ENCODE measurements at places on chromosomes 5 and 9.

- DNase-seq = no peak
Measured at GRCh38 chr9:99340281-99340680, 118.2 kb downstream of the SEC61B start.

DNA sequence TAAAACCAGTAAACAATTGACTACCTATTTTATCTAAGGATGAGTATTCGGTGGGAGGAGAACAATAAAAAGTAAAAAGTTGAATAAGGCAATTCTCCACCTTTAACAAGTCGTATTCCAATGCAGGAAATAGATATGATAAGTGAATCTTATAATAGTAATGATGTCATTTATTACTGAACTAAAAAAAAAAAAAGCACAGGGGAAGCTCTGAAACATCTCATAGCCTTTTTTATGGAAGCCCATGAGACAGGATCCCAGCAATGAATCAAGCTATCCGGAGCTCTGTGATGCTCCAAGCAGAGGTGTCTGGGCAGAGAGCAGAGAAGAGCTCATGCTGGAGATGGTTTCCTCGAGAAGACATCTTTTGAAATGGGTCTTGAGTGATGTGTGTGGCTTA lies 376.0 kb downstream of the ICE1 start:
- DNase-seq = no peak

DNA sequence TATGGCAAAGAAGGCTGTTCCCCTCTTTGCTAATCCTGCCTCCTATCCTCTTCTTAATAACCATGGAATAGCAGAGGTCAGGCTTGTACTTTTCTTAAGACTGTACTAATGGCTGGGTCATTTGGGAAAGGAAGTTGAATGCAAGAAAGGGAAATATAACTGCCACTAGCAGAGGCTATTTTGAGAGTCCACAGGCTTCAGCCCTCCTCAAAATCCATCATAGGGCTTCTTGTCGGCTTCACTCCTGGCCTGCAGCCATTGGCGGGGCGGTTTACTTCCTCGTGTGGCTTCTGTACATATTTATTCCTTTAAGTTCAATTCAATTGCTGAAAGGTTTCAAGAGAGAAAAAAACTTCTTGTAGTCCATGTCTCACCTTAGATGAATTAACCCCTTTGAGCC lies 2.8 kb upstream of the PARP8 start:
- no peak for DNase-seq

GRCh38 chr5:179818746-179819295 lies 1.9 kb upstream of the SQSTM1 start:
- DNase-seq = peak; percentile 93

DNA sequence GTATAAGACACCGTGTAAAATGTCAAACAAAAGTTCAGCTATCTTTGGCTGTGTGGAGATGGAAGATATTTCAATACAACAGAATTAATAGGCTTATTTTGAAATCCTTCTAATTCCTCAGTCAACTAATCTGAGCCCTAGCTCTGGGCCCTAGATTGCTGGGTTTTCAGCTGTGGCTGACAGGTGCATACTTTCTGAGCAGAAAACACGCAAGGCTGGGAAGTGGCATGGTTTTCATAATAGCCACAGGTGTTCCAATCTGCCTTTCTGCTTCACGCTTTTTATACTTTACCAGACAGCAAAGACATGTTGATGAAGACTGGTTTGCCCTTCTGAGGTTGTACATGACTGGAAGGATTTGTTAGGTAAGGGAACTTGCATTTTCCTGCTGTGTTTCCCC lies 20.7 kb upstream of the XPA start:
- DNase-seq = no peak

DNA sequence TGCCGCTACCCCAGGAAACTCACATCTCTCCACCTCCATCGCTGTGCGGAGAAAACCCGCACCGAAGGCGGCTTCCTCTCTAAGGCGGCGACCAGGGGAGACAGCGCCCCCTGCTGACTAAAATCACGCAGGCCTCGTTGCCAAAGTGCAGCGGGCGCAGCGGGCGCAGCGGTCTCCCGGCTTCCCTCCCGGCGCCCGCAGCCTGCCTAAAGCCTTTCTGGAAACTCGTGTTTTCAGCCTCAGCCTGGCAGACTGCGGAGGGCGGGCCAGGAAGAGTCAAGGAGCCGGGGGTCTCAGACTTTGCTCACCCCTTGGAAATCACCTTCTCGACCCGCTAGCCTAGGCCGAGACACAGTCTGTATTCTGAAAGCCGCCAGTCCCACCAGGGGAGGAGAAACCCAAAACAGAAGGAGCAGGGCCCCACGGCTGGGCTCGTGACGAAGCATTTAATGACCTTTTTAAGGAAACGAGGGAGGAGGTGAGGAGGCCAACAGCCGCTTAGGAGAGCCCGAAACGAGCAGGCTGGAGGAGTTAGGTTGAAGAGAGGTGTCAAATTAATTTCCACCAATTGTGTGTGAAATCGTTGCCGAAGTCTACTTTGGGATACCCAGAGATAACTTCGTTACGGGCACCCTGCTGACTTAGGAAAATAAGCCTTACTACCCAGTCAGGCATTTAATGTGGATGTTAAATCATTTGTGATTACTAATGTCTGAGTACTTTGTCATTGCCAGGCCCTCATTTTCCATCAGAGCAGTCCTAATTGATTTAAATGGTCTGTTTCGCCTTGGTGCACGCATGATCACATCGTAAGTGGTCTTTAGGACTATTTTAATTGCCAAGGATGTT lies 7.3 kb upstream of the FOXB2 start:
- peak; percentile 86 for DNase-seq

- no peak for DNase-seq
Measured at GRCh38 chr5:148840531-148840930, 14.1 kb downstream of the ADRB2 start.

GRCh38 chr9:86517475-86517874 lies 163.3 kb upstream of the TUT7 start:
- no peak for DNase-seq

- DNase-seq = peak; percentile 82
Measured at GRCh38 chr5:43039471-43040286, 440 bp downstream of the ANXA2R start.

DNA sequence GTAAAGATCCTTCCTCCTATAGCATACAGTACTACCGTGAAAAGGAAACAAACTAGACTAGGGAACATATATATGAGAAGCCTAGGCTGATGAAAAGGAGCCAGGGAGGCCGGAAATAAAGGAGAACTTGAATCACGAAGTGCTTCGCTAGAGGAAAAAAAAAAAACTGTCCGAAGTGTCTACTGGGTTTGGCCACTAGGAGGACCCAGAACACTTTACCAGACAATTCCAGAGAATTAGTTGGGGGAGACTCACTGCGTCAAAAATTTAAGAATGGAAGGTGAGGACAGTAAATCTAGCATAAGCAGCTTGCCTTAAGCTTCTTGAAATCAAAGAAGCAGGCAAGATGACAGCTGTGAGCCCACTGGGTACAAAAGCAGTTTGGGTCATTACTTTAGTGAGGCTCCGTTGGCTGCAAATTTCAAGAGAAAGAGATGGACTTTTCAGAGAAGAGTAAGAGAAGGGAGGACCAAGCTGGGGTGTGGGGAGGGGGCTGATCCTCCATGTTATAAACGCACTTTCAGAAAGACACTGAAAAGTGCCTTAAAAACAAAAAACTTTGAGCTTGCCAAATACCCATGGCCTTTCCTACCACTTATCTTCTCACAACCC lies 47.4 kb downstream of the P4HA2 start:
- DNase-seq = peak; percentile 19

DNA sequence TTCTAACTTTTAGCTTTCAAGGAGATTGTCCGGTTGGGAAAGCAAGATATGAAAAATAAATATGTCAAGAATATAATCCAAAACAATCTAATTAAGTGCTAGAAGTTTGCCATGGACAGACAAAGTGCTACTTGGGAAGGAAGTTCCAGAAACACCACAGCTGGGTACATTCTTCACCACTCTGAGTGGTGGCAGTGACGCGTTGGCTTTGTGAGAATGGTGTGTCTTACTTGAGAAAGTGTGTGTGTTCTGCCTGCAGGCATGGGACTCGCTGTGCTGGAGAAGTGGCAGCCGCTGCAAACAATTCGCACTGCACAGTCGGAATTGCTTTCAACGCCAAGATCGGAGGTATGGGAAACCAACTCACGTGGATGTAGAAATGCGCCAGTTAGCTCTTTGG lies 177.2 kb downstream of the PCSK5 start:
- no peak for DNase-seq

DNA sequence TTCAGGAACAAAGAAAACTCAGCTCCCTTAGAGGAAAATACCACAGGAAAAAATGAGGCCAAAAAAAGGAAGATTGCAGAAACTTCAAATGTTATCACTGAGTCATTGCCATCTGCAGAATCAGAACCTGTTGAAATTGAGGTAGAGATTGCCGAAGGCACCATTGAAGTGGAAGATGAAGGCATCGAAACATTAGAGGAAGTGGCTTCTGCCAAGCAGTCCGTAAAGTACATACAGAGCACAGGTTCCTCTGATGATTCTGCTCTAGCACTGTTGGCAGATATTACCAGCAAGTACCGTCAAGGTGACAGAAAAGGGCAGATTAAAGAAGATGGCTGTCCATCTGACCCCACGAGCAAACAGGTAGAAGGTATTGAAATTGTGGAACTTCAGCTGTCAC lies 30.8 kb upstream of the NIM1K start:
- peak; percentile 15 for DNase-seq

Measured in activated CD4-positive, alpha-beta T cell treated with anti-CD3 and anti-CD28 coated beads for 36 hours (primary cell).